ENCODE measurements at places on chromosomes 13 and 19. TPM values are rescaled to one million over a fixed set of nuclear protein-coding genes. Genes with fewer than 3 reads are reported as not detected.
A peak's percentile ranks its signal among the peaks of the same experiment; 100 is the strongest.

DNA sequence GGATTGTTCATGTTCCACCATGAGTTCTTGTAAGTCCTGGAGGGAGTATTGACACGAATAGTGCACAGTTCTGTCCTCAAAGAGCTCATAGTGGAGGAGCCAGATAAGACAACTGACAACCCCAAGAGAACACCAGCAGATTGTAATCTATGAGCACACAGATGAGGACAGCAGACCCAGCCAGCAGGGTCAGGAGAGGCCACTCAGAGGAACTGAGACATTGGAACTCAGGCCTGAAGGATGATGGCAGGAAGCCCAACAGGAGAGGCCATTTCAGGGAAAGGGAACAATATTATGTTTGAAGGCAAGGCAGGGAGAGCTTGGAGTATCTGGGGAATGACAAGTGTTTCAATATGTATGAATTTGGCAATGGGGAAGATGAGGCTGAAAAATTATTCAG is 63.7 kb upstream of the IPO5 start:
- no peak for DNase-seq

Gene HNRNPA1L2
- 10.6 TPM for total RNA-seq

GRCh38 chr13:26929971-26930730 is 169.6 kb upstream of the GPR12 start:
- peak; percentile 83 for DNase-seq

DNA sequence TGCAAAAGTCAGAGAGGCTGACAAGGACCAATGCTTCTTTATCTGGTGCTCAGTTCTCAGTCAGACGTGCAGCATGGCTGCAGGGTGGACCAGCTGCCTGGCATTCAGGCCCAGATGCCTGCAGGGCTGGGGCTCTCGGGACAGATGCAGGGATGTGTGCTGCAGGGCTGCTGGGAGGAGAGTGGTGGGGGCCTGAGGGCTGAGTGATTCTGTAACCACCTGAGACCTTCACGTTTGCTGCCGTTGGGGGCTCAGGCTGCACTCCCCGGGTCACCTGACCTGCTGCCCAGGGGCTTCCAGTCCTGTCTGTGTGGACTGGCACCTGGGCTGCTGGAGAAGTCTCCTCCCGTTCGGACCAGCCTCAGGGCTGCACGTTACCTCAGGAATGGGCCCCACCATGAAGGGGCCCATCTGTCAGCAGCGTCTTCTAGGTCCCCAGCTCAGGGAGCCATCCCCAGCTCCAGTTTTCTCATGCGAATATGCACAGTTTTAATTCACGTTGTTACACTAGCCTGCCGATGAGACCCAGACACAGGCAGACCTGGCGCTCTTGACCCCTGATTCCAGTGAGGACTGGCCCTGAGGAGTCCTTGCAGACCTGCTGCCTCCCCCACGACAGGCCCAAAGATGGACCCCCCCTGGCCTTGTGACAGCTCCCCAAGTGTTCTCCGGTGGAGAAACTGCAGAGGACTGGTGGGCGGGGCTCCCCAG is 16.9 kb downstream of the KCTD15 start:
- DNase-seq = no peak

DNA sequence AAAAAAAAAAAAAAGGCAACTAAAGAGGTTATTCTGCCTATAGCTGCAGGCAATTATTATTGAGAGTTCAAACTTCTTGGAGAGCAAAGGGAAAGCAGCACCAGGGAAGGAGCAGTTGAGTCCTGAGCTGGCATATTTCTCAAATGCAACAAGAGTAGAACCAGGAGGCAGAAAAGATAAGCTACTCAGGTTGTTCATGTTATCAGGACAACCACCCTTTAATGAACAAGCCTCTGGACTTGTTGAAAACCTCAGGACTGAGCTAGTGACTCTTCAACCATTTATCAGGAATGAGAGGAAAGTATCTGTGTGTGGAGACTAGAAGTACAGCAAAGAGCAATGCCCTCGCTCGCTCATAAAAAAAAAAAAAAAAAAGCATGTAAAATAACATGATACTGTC is 183.0 kb downstream of the KCTD12 start:
- DNase-seq = no peak

Gene PNMA8C
- 1.7 TPM for total RNA-seq

Gene ZNF100
- 29.0 TPM for total RNA-seq

GRCh38 chr13:77584106-77584505 is 48.6 kb downstream of the SCEL start:
- no peak for DNase-seq

DNA sequence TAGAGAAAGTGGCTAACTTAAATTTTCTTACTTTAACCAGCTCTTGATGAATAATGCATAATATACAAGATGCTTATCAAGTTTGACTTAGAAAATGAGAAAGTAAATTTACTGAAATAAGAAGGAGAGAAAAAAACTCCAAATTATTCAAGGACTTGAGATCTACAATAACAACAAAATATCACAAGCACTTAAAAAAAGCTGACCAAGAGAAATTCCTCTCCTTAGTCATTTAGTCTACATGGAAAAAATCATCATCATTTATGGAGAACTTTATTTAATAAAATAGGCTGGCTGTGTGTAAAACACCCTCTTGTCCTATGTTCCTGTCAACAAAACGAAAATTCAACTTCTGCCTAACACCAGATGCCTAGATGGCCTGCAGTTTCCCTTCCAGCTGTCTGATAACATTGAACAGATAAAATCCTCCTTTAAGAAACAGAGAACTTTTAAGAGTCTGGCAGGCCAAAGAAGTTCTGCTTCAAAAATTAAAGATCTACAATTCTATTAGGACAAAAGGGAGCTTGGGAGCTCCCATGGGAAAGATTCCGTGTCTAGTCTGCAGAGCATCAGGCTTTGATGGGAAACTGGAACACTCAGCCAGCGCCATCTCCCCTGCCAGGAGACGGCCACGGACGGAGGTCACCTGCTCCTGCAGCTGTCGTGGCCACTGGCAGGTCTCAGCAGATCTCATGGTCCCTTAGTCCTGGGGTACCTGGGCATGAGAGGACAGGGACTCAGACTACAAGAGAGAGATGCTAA is 37.9 kb upstream of the ATP11A start:
- no peak for DNase-seq

- no peak for DNase-seq
Observed at GRCh38 chr19:39759457-39760184, 19.0 kb upstream of the LEUTX start.

GRCh38 chr19:48552406-48553322 is 692 bp downstream of the SULT2B1 start:
- no peak for DNase-seq

DNA sequence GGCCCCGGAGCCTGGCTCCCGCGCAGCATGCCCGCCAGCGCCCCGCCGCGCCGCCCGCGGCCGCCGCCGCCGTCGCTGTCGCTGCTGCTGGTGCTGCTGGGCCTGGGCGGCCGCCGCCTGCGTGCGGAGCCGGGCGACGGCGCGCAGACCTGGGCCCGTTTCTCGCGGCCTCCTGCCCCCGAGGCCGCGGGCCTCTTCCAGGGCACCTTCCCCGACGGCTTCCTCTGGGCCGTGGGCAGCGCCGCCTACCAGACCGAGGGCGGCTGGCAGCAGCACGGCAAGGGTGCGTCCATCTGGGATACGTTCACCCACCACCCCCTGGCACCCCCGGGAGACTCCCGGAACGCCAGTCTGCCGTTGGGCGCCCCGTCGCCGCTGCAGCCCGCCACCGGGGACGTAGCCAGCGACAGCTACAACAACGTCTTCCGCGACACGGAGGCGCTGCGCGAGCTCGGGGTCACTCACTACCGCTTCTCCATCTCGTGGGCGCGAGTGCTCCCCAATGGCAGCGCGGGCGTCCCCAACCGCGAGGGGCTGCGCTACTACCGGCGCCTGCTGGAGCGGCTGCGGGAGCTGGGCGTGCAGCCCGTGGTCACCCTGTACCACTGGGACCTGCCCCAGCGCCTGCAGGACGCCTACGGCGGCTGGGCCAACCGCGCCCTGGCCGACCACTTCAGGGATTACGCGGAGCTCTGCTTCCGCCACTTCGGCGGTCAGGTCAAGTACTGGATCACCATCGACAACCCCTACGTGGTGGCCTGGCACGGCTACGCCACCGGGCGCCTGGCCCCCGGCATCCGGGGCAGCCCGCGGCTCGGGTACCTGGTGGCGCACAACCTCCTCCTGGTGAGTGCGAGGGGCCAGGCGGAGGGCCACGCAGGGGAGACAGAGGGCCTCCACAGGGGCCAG is at the start of gene KL:
TSS of gene KL (plus strand) at position 10 of the 909 bp plus-strand sequence. CDS start at position 28, 18 bp downstream.
- peak; percentile 54 for DNase-seq

DNA sequence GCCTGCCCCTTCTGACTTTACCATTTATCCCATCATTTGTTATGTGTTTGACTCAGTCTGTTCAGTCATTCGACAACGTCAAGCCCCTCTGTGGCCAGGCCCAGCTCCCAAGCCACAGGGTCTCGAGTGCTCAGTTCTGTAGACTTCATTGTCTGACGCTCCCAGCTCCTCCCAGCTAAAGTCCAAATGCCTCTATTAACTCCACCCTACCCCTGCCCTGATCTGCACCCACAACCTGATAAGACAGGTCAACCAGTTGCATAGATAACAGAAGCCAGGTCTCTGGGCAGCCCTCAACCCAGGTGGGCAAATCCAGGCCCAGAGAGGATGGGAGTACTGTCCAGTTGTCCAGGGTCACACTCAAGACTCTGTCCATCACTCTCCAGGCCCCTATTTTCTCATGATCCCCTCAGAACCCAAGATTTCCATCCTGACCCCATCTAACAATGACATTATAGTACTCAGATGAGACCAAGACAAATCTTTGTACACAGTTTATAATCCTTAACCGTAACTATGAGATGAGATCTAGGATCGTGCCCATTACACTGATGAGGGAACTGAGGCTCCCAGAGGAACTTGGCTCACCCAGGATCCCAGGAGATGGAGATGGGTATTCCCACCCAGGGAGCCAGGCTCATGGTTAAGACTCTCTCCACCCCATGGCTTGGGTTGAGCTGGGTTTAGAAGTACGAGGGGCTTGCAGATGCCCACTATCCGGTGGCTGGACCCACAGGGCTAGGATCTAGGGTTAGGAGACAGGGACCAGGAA is 1.1 kb downstream of the TM6SF2 start:
- no peak for DNase-seq

Gene ONECUT3
- total RNA-seq = 0.07 TPM

DNA sequence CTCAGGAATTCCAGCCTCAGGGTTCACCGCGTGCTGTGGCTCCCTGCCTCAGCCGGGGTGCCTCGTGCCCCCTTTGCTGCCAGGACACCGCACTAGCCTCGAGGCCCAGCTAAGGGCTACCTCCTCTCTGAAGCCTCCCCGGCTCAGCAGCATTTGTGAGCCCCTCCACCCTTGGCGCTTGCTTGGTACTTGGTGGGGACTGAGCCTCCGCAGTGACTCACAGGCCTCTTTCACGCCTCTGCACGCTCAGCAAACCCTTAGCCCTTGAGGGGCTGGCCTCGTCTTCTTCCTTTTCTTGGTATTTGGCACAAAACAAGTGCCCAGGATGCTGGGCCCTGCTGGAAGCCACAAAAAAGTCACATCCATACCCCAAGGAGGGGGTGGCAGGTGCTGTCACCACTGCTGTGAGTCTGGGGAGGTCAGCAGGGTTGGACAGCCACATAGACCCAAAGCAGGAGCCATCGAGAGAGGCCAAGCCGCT is 85.4 kb upstream of the TM9SF2 start:
- no peak for DNase-seq

Gene REEP6
- total RNA-seq = 10.5 TPM

GRCh38 chr13:48009284-48009683 is 8.2 kb upstream of the SUCLA2 start:
- no peak for DNase-seq

GRCh38 chr13:80399340-80400163 is 58.6 kb upstream of the SPRY2 start:
- DNase-seq = no peak

DNA sequence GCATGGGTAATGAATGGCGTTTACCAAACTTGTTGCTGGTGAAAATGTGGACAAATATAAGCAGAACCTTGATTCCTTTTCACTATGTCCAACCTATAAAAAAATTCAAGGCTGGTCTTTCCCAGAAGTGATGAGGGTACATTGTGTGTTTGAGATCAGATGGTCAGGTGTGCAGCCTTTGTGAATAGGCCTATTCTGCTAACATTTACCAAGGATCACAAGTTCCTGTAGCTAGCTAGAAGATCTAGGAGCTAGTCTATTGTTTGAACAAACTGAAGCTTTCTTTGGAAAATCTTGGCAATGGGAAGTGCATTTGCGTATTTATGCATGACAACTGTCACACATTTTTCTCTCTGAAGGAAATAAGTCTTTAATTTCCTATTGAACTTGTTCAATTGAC is 489.6 kb downstream of the KLF5 start:
- DNase-seq = no peak

DNA sequence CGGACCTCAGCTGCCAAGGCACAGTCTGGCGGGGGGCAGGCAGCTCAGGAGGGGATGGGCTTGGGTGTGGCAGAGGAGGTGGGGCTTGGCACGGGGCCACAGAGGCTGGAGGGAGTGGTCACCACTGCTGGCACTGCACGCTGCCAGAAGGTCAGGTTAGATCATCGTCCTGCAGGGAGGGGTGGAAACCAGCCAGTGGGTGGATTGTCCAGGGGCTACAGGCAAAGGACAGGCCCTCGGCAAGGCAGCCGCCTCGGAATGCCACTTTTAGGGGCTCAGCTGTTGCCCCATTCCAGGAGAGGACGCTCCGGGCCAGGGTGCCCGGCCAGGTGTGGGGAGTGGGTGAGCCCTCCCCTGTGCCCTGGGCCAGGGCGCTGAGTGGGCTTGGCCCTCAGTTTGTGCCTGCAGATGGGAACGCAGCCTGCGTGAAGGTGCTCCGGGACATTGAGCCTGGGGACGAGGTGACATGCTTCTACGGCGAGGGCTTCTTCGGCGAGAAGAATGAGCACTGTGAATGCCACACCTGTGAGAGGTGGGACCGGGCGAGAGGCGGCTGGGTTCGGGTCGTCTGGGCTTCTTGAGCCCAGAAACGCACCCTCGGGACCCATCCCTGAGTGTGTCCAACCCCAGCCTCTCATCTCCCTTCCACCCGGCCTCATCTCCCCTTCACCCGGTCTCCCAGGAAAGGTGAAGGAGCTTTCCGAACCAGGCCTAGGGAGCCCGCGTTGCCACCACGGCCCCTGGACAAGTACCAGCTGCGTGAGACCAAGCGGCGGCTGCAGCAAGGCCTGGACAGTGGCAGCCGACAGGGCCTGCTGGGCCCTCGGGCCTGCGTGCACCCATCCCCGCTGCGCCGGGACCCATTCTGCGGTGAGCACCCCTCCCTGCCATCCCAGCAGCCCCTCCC is 6.4 kb downstream of the KMT5C start:
- no peak for DNase-seq

- DNase-seq = no peak
Observed at GRCh38 chr13:36369268-36370107, 23.3 kb upstream of the SPART start.

Gene ZIM2
- total RNA-seq = not detected

Gene CACNA1A
- 7.9 TPM for total RNA-seq

DNA sequence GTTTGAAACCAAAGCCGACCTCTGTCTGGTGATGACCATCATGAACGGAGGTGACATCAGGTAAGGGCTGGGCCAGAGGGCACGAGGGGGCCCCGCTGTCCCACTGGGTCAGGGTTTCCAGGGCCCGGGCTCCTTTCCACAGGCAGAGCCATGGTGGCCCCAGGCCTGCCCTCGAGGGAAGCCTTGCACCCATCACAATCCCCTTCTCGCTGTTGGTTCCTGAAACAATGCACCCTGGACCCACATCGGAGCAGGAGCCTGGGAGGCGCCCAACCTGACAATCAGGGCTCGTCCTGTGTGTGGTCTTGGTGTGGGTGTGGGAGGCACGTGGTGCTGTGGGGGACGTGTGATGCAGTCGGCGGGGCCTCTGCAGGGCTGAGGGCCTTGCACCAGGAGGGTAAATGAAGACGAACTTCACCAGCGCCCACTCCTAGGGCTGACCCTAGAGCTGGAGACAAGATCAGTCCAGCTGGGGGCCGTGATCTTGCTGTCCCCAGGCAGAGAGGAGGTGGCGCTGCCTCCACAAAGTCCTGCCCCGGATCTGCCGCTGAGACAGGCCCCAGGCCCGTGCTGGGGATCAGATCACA is 2.8 kb downstream of the GRK1 start:
- DNase-seq = no peak
